ENCODE measurements at places on chromosomes 3 and 15. TPM values are rescaled to one million over a fixed set of nuclear protein-coding genes. Genes with fewer than 3 reads are reported as not detected.

ANKRD34C gene
- total RNA-seq: not detected

MYO5C gene
- total RNA-seq: 1.2 TPM

CLDN18 gene
- total RNA-seq: not detected

NAALADL2 gene
- total RNA-seq: 10.6 TPM

TTLL13 gene
- 0.31 TPM for total RNA-seq

All from occipital lobe (tissue), 3 donors.